Vagina (tissue), 2 donors: ENCODE measurements at places on chromosomes 16 and 17.

DNA sequence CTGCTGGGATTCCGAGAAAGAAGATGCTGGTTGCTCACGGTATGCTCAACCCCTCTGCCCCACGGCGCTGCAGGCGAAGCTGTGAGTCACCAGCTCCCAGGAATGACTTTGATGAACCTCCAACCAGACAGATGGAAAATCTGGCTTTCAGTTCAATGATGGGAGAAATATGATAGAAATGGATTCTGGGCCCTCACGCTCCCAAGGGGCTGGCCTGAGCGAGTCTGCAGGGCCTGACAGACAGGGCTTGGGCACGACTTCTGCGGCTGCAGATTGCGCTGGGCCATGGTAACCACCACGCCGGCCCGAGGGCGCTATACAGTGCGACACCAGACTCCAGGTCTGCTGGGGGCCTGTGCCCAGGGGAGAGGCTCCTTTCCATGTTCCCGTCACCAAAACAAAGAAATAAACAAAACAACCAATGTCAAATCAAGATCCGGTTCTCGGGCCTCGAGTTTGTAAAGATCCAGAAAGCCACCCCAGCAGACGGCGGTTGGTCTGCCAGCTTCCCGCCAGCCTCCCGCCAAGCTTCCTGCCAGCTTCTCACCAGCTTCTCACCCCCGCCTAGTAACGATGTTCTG is 11.1 kb upstream of the ABR start:
- DNase-seq, result no peak

DNA sequence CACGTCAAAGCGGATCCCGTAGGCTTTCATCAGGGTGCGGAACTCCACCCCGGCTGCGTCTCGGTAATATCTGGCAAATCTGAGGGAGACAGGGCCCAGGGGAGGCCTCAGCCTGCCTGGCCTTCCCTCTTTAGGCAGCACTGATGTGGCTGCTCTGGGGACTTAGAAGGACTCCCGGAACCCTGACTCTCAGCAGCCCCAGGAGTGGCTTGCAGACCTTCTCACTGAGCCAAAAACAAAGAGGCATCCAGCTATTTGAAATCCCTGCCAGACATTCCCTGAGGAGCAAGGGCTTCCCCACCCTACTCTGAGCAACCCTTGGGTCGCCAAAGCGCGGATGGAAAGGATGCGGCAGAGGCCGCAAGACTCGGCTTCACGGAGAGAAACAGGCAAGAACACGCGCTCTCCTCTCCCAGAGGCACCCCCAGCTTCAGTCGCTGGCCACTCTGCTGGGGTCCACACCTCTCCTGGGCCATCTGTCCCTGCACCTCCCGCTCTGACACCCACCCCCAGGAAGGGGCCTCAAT is 7.9 kb downstream of the P2RX5 start:
- DNase-seq, result no peak

GRCh38 chr16:53212893-53213223 is 158.1 kb downstream of the CHD9 start:
- DNase-seq, result no peak

DNA sequence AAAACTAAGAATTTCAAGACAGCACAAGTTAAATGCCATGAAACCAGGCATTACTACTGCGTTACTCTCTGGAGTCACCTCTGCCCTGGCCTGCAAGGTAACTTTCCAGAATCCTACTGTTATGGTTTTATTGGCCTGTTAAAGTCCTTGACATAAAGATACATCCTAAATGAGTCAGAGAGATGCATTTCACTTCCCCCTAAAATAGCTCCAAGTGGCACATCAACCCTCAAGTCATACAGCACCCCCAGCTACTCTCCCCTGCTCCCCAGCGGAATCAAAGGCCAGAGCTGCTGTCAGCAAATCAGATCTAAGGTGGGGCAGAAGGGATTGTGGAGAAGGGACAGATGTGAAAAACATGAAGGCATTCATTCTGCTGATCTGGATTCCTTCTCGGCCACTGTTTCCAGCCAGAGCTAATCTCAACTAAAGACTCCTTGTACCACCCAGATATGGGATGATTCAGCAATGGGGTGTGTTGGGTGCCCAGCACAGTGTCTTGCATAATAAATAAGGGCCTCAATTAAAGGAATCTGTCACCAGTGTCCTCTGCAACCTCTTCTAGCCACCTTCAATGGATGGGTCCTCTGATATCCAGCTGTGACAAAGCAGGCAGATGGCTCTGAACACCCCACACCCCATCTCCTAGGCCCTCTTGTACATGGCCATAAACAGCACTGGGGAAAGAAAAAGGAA is 8.5 kb upstream of the CCL1 start:
- no peak for DNase-seq

DNA sequence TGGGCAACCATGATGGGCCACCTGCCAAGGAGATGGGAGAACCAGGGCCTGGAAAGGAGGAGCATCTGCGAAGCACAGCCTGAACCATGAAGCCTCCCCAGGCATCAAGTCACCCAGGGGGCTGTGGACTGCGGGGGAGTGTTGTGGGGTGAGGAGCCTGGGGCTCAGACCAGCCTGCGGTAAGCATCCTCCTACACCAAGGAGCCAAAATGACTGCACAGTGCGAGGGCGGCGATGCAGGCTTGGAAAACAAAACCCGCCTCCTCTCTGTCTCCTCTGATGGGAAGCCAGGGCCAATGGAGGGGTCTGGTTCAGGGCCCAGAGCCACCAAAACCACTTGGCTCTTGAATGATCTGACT is 18.1 kb upstream of the MAF start:
- DNase-seq, result no peak

GRCh38 chr16:24764916-24765315 is 35.5 kb downstream of the TNRC6A start:
- no peak for DNase-seq

GRCh38 chr17:32870969-32871368 is 6.0 kb downstream of the MYO1D start:
- DNase-seq, result no peak

GRCh38 chr17:63950940-63951907 is 19.1 kb upstream of the CD79B start:
- no peak for DNase-seq

DNA sequence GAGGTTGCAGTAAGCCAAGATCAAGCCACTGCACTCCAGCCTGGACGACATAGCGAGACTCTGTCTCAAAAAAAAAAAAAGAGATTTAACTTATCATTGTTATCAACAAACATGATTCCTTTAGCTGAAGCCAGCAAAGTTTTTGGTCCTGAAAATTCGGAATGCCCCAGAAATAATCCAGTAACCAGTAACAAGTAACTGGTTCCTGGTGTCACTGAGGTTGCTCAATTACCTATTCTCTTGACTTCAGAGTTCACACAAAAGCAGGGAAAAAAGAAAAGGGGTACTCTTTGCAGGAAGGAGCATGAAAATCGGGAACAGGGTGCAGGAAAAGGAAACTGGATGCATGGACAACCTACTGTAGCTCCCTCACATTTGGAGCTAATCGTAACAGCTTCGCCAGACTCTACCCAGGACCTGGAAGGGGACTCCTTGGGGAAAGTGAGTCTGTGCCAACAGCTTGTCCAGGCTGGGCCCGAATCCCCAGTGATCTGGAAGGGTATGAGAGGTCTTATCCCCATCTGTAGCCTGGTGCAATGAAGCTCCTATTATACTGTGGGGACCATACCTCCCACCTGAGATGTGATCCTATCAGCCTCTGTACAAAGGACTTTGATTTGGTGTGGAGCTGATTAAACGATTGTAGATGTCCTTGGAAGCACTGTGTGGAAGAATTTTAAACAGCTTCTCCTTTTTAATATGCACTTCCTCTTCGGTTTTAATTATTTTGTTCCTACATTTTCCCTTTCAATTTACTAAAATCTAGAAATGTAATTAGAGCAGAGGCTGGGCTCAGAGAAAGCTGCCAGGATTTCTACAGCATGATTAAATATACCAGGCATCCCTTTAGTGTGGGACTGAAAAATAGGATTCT is 3.4 kb upstream of the SPOP start:
- no peak for DNase-seq

- no peak for DNase-seq
These were observed 75.5 kb downstream of the TMEM132E start for GRCh38 chr17:34654881-34655276.

- DNase-seq, result peak; percentile 70
These were observed 34.2 kb downstream of the TBX4 start for GRCh38 chr17:61486135-61487120.

GRCh38 chr17:54085020-54085419 is 262.3 kb downstream of the KIF2B start:
- DNase-seq, result no peak

DNA sequence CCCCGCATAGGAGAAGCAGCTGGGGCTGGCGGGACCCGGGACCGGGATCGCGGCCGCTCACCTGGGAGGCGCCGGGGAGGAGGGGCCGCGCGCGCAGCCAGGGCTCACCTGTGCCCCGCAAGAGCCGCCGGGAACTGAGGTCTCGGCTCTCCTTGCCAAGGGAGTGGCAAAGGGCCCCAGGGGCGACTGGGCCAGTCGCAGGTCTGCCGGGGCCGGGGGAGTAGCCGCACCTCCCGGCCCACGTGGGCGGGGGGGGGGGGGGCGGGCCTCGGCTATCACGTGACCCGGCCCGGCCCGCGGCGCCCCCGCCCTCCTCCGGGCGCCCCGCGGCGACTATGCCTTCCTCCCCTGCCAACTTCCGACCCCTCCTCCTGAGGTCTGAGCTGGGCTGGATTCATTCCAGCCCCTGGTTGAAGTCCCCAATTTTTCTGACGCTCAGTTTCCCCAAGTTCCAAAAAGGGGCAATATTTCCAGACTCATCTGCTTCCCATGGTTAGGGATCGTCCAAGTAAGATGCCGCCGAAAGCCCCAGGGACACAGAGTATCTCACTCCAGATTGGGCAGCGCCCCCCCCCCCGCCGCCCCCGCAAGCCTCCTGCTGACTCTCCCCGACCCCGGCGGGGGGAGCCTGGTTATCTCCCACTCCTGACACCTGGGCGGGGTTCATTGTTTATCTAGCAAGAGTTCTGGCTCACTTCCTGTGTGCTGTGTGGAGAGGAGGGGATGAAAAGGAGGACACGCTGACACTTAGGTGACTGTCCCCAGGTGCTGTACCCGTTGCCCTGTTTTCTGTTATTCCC is at the start of gene TMC6:
Gene TMC6, minus strand, starts transcription at position 205 of the 800 bp plus-strand sequence. CDS start 1,923 bp downstream, outside the sequence.
- DNase-seq, result no peak

GRCh38 chr17:72710834-72711233 is 381.7 kb downstream of the SLC39A11 start:
- DNase-seq, result no peak

- DNase-seq, result no peak
These were observed 472.5 kb downstream of the WWOX start for GRCh38 chr16:78571898-78572358.

GRCh38 chr16:54930005-54930868 is at the start of gene IRX5:
Gene IRX5 (plus strand): TSS chr16:54930865. CDS start chr16:54931199, 334 bp downstream.
- no peak for DNase-seq

DNA sequence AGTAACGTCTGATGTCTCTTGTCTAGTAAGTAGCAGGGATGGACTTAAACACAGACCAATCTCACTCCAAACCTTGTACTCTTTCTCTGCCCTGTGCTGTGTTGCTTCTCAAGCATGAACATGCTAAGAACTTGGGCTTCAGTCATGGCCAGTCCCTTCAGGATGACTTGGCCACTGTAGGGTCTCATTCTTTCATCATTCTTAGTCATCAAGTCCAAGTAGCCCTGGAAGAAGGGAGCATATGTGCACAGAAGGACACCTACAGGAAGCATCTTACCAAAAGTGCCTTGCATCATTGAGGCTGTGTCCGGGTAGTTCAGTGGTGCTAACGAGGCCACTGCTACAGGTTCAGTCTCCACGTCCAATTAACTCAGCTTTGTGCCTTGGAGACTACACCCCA is 80.7 kb downstream of the CDK5R1 start:
- DNase-seq, result no peak

DNA sequence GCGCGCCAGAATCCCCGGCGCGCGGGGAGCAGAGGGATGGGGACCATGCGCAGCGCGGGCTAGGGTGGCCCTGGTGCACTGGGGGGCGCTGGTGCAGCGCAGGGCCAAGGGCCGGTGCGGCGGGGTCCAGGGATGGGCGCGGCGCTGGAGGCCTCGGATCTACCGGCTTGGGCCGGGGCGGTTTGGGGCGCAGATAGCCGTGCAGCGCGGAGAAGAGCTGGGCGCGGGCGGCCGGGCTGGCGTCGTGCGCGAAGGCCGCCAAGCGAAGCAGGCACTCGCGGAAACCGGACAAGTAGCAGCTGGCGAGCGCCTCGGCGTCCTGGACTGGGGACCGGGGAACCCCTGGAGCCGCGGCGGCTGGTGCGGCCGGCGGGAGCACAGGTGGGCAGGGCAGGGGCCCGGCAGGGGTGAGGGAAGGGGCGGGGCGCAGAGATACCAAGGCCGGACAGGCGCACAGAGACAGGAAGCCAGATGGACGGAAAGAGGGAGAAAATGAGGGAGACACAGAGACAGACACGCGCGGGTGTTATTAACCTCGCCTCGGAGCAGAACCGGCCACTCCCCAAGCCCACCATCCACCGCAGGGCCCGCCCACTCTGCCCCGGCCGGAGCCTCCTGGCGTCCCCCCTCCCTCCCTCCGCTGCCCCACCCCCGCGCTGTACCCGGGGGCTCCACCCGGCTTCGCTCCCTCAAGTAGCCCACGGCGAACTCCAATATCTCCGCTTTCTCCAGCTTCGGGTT is 2.1 kb downstream of the HES7 start:
- DNase-seq, result no peak

GRCh38 chr16:75805946-75806345 is 79.7 kb upstream of the CPHXL start:
- DNase-seq, result no peak

- no peak for DNase-seq
These were observed 24.1 kb downstream of the BAHCC1 start for GRCh38 chr17:81419319-81419885.

GRCh38 chr16:48361012-48361411 is 24.2 kb downstream of the SIAH1 start:
- no peak for DNase-seq

DNA sequence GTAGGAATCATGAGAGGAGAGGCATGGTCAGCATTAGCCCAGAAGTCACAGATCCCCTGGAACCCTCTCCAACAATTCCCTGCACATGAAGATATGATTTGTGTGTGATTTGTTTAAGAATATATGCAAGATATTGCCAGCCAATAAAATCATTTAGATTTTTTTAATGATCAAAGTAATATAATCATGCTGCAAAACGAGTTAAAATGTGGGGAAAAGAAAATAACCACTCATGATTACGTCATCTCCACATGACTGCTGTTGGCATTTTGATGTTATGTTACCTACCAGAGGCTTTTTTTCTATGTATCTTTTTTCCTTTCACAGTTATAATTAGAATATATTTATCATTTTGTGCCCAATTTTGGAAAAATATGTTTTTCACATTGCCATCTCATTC is 22.4 kb downstream of the SLC35G3 start:
- DNase-seq, result no peak

GRCh38 chr16:9521749-9522370 is 430.4 kb downstream of the HAPSTR1 start:
- no peak for DNase-seq

- DNase-seq, result no peak
These were observed 58.3 kb downstream of the BEAN1 start for GRCh38 chr16:66485376-66485775.

DNA sequence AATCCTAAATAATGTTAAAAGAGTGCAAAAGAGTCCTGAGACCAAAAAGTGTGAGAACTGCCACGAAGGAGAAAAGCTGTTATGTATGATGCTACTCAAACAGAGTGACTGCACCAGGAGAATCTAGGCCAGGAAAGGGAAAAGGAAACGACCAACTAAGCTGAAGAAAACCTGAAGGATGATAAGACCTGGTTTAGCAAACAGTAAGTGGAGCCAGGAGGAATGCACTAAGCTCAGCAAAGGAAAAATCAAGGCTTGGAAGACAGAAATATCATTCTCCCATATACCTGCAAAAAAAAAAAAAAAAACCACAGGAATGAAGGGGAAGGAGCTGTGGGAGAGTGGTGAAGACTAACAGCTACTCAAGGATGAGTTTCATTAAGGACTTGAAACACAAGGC is 21.1 kb downstream of the CMC2 start:
- DNase-seq, result no peak

GRCh38 chr17:3002538-3003295 is 60.7 kb downstream of the OR1D5 start:
- DNase-seq, result no peak
